Kidney (tissue), 22 donors: ENCODE measurements at places on chromosomes 6 and 20. TPM values are rescaled to one million over a fixed set of nuclear protein-coding genes. Genes with fewer than 3 reads are reported as not detected.

TBX18 gene
- not detected for polyA plus RNA-seq

SALL4 gene
- not detected for polyA plus RNA-seq

C6orf47 gene
- polyA plus RNA-seq: 25.5 TPM

METTL24 gene
- 1.4 TPM for polyA plus RNA-seq

CDH22 gene
- polyA plus RNA-seq: 0.19 TPM

LPA gene
- polyA plus RNA-seq: not detected

SLC17A2 gene
- polyA plus RNA-seq: 0.54 TPM

PLEKHG1 gene
- polyA plus RNA-seq: 2.8 TPM

MATN4 gene
- polyA plus RNA-seq: 0.19 TPM

- DNase-seq: no peak
Measured at GRCh38 chr6:105308840-105309239, 94.0 kb downstream of the PREP start.

- peak; percentile 37 for DNase-seq
Measured at GRCh38 chr6:106513808-106514582, 115.3 kb downstream of the RTN4IP1 start.

DNA sequence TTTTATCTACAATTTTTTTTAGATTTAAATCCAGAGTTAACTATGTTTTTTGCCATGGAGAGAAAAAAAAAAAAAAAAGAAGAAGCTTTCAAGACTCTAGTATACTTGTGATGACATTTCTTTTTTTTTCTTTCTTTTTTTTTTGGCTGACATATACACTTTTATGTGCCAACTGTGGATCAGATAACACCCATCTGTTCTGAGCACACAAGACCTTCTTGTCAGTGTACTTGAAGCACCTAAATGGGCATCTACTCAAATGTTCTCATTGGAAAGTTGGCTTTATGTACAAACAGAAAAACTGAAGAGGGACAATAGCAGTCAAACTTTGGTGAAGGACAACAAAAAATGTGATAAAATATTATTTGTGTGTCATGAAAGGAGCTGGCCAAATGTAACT lies 904.5 kb downstream of the GRIK2 start:
- no peak for DNase-seq

DNA sequence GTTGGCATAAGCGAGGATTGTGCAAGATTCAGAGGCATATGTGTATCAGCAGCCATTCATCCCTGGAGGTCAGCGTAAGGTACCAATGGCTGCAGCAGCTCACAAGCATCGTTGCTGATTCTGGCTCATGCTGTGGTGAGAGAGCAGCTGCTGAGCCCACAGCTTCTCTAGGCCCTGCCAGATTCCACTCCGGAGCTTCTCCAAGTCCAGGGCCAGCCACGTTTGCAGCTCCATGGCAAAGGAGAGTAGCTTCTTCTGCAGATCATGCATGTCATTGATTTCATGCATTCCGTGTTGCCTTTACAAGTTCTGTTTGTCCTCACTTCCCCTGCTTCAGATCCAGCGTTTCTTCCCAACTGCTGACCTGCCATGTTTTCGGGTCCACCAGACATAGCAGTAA lies 474.8 kb upstream of the ID4 start:
- DNase-seq: peak; percentile 63

DNA sequence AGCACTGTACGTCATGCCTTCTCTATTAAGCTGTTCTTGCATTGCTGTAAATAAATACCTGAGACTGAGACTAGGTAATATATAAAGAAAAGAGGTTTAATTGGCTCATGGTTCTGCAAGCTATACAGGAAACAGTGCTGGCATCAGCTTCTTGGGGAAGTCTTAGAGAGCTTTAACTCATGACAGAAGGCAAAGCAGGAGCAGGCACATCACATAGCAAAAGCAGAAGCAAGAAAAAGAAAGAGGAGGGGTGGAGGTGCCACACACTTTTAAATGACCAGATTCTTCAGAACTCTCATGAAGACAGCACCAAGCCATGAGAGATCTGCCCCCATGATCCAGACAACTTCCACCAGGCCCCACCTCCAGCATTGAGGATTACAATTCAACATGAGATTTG lies 30.1 kb downstream of the CYB5R4 start:
- DNase-seq: no peak

DNA sequence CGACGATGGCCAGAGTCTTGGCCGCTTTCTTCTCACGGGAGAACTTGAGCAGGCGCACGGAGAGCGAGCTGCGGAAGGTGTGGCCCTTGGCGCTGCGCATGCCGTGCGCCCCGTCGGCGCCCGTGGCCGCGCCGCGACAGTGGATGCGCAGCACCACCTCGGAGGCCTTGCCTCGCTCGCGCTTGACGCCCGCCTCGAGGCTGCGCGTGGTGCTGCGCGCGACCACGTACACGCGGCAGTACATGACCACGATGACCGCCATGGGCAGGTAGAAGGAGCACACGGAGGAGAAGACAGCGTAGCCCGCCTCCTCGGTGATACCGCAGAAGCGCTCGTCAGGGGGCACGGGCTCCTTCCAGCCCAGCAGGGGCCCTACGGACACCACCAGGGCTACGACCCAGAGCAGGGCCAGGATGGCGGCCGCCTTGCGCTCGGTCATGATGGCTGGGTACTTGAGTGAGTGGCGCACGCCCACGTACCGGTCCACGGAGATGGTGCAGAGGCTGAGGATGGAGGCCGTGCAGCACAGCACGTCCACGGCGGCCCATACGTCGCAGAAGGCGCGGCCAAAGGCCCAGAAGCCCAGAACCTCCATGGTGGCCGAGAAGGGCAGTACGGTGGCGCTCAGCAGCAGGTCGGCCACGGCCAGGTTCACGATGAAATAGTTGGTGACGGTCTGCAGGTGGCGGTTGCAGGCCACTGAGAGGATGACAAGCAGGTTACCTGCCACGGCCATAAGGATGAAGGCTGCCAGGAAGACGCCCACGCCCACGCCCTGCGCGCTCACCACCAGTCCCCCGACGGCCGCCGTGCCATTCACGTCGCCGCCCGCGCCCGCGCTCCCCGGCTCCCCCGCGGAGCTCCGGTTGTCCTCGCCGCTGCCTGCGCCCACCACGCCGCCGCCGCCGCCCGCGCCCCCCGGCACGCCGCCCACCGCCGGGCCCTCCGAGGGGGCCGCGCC lies 232.8 kb upstream of the RNF24 start:
- no peak for DNase-seq

GRCh38 chr20:12203399-12203798 lies 285.7 kb downstream of the BTBD3 start:
- DNase-seq: no peak

- no peak for DNase-seq
Measured at GRCh38 chr20:54208548-54209176, 775 bp downstream of the PFDN4 start.

DNA sequence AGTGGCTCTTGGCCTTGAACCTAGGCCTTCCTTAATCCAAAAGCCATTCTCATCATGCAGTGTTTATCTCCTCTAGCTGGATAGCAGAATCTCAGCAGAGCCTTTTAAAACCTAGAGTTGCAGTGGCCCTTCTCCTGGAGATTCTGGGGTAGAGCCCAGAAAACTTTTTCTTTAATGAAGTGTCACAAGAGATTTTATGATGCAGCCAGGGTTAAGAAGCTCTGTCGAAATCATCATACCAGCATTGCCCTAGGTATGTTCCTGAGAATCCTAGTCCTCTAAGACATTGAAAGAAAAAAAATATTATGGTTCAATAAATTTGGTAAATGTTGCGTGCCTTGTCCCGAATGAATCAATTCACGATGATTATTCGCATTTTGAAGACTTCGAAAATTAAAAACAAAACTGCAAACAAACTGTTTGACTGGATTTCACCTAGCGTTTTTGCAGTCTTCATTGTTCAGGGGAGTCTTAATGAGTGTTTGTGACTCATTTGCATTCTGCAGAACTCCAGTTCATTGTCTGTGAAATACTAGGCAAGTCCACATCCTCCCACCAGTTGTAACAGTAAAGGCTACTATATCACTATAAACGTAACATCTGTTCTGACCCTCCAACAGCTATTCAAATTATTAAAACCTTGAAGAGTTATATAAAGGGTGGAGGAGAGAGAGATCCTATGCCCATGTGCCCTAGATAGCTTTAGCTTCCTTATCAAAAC lies 198.6 kb downstream of the UST start:
- DNase-seq: no peak

DNA sequence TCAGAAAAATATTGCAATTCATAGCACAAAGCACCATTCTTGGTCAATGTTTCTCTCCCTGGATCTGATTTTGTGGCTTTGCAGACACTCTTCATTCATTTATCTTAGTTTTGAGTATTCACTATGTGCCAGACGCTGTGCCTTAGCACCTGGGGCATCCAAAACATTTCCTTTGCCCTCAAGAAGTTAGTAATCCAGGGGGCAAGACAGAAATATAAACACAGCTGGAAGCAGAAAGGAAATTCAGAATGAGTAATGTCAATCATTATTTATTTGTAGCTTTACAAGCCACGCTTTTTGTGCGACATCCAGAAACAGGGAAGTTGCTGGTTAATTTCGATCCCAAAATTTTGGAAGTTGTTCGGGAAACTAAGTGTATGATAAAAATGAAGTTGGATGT lies 71.4 kb downstream of the DNAH8 start:
- no peak for DNase-seq

- DNase-seq: no peak
Measured at GRCh38 chr6:88636871-88637270, 326.5 kb downstream of the RNGTT start.

DNA sequence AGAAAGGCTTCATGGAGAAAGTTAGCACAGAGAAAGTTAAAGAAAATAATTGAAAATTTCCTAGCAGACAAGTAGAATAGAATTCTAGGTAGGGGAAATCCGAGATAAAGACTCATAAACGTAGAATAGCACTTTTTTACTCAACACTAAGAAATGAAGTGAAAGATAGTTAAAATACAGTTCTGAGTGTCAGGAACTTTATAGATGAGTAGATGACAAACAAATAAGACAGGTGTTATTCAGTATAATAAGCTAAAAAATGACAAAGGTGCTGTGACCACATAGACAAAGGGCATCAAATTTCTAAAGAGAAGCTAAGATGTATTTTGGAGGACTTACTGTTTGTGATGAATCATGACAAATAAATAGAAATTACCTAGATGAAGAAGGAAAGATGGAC lies 12.9 kb downstream of the FKBP1C start:
- no peak for DNase-seq

- DNase-seq: no peak
Measured at GRCh38 chr6:106110164-106110826, 24.2 kb downstream of the PRDM1 start.

DNA sequence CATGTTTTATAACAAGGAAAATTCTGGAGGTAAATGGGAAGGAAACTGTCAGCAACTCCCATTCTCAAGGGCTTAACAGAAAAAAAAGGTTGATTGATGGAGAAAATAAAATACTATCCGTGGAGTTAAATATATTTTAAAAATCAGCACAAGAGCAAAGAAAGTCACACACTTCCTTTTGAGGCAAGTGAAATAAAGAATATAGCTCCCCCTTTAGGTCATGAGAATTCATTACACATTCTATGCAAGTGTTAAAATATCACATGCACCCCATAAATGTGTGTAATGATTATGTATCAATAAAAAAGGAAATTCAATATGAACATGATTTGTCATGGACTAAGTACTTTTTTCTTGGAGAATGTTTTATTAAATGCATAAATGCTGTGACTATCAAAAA lies 349.2 kb downstream of the TPBG start:
- DNase-seq: no peak

- no peak for DNase-seq
Measured at GRCh38 chr6:143061597-143062385, 1.1 kb downstream of the AIG1 start.

DNA sequence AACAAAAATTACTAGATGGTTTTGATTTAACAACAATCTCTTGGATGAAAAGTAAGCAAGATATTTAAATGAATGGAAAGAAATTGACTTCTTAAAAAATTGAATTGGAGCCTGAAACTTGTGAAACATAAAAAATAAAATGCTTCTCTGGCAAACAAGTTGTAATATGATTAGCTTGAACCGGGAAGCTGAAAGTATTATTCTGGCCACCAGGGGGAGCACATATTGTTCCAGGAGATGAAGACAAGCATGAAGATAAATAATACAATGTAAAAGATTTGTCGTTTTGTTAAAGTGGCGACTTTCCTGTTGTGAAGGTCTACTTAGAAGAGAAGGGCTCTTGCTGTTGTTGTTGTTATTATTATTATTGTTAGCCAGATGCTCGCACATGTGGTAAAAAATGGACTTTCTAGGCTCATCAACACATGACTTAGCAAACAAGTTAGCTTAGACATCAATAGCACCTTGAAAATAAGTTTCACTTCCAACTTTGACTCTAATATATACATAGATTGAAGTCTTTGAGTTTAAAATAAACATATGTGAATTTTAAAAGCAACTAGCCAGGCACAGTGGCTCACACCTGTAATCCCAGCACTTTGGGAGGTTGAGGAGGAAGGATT lies 14.2 kb downstream of the PAX1 start:
- DNase-seq: peak; percentile 86

DNA sequence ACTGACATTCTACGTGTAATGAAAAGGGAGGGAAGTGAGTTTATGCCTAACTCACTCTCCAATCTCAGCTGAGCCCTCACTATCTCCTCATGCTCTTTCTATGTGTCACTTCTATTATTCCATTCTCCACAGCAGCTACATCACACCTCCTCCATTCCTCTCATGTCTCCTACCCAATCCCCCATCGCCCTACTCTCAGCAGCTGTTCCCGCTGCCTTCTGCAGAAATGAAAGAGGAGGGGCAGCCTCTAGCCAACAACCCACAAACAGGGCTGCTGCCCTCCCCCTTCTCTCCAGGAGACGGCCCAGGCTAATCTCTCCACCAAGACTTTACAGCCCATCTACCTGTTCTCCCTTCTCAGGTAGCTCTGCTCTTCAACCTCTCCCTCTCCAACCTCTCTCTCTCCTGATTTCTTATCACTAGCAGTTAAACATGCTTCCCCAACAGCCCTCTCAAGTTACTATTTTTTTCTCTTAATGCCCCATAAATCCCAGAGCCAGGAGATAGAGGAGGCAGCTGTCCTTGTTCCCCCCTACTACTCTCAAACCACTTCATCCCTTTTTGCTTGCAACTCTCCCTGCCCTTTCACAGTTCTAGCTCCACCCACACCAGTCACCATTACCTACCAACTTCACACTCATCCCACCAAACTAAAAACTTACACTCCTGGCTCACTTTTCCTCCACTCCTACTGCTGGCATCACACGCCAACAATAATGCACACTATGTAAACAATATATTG lies 136.5 kb downstream of the BTBD9 start:
- DNase-seq: no peak

DNA sequence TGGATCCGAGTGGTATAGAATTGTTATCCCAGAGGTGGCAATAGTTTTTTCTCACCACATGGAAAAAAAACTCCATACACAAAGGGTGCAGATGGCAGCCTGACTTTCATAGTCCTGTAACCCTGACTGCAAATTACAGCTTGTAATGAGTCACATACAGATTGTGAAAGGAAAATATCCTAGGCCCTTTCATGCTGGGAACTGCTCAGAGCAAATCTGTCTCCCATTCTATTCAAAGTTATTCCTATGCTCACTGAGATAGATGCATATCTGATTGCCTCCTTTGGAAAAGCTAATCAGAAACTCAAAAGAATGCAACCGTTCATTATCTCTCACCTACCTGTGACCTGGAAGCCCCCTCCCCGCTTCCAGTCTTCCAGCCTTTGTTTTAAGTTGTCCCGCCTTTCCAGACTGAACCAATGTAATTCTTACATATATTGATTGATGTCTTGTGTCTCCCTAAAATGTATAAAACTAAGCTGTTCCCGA lies 108.7 kb upstream of the MAP3K4 start:
- no peak for DNase-seq
